ENCODE measurements at places on chromosomes 2 and 18. TPM values are rescaled to one million over a fixed set of nuclear protein-coding genes. Genes with fewer than 3 reads are reported as not detected.
A peak's percentile ranks its signal among the peaks of the same experiment; 100 is the strongest.

The CCL20 gene
- total RNA-seq = not detected

DNA sequence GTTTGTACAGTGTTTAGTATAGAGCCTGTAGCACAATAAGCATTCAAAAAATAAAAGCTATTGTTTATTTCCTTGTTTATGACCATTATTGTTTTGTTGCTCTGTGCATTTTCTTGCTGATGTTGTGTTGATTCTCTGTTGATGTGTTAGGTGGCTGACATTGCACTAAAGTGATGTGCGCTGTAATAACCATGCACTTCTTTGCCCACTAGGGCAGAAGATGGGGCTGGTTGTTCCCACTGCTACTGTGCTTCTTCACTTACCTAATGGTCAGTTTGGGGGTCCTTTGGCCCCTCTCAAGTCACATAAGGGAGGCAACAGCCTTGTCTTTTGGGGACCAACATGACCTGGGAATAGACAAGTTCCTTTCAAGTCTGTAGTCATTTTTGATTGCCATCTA is 6.0 kb downstream of the SCG2 start:
- DNase-seq = no peak

- DNase-seq = peak; percentile 34
Observed at GRCh38 chr18:79495591-79496071, 99.9 kb downstream of the NFATC1 start.

The TNS1 gene
- 3.8 TPM for total RNA-seq

- peak; percentile 82 for DNase-seq
Observed at GRCh38 chr2:172096626-172097547, 5.8 kb downstream of the DLX2 start.

- no peak for DNase-seq
Observed at GRCh38 chr2:8494589-8494988, 187.3 kb upstream of the ID2 start.

- DNase-seq = no peak
Observed at GRCh38 chr2:168566974-168567665, 111.0 kb downstream of the CERS6 start.

- no peak for DNase-seq
Observed at GRCh38 chr2:38492042-38492615, 110.6 kb downstream of the HNRNPLL start.

- DNase-seq = no peak
Observed at GRCh38 chr2:46540496-46541331, 61.3 kb downstream of the TMEM247 start.

GRCh38 chr18:62338446-62339105 is 13.5 kb downstream of the TNFRSF11A start:
- DNase-seq = peak; percentile 54

DNA sequence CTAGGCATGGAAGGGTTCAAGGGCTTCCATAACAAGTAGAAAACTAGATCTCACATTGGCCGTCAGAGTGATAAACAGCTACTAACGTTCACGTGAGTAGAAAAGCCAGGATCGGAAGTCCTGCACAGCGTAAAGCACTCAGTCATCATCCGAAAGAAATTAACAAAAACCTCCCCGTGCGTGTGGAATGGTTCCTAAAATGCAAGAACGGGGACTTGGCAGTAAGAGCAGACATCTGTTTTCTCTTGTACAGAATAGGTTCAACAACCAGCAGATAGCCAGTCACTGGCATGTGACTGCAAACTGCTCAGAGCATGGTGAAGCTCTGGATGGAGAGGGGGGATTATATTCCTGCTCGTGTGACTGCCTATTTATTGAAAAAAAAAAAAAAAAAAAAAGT is 106.9 kb upstream of the ITGB6 start:
- no peak for DNase-seq

The RPS27A gene
- 1,879 TPM for total RNA-seq

DNA sequence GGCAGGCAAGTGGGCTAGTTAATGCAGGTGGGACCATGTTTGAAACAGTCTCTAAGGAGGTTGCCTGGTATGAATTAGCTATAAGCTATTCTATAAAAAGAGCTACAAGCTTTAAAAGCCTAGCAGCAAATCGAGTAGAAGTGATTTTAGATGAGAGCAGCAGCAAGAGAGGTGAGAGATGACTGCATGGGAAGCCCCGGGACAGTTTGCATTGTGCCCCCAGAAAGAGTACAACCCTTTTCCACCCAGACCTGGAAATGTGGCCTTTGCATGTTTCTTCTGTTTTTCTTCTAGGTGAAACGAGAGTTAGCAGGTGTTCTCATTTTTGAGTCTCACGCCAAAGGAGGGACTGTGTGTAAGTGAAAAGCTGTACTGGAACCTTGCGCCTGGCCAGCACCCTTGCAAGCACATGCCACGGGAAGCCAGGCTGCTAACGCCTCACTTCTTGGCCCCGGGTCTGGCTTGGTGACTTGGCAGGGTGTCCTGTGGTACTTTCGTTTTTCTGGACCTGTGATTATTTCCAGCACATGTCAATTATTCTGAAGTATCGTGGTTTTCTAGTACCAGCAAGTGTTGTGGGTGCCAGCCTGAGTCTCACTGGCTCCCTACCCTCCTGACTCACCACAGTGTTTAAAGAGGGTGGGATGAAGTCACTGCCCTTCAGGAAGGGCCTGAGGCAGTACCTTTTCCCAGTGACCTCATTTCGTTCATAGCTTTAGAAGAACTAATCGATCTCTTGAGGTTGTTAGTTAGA is 90.3 kb upstream of the MAP3K20 start:
- DNase-seq = no peak

- DNase-seq = peak; percentile 42
Observed at GRCh38 chr2:240948086-240948485, 42.0 kb downstream of the CROCC2 start.

GRCh38 chr2:79861059-79861374 is 348.2 kb downstream of the CTNNA2 start:
- DNase-seq = no peak

The SLC39A6 gene
- total RNA-seq = 36.7 TPM

The PAX8 gene
- not detected for total RNA-seq

DNA sequence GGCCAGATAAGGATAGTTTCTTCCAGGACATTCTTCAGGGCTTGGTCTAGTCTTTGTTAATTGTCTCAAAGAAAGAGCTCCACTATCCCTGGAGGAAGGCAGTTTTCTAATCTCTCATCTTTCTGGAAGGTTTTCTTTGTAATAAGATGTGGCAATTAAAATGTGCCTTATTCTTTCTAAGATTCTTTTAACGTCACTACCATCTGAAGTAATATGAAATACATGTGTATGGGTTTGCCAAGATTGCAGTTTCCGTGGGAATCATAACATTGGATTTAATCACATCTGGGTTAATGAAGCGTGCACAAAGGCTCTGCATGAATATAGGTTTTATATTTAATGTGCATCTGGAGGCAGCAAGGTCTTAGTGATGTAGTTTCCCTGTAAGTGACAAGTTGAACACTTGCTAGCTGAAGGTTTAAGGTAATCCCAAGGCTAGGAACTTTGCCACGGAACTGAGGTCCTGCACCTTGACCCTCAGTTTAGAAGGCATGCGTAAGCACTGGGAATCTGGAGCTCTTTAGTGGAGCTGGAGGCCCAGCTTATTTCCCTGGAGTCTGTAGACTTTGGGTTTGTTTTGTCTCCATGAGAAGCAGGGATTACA is 25.7 kb downstream of the DIS3L2 start:
- no peak for DNase-seq

DNA sequence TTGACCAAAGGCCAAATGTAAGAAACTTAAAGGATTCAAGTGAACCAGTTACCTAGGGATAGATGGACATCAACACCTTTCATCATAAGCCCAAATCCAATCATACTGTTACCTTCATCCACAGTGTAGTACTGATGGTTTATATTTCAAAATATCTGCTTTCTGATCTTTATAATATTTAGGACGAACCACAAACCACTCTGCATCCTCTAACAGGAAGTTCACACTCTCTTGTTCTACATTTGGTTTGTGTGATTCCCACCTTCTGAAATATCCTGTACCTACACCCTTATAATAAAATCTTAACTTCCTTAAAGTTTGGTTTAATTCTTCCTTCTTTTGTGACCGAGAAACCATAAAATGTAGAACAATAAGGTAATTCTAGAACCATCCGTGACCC is 535.7 kb upstream of the CHAC2 start:
- no peak for DNase-seq

The SLC14A1 gene
- not detected for total RNA-seq

The ATOH8 gene
- 1.1 TPM for total RNA-seq

The SLC16A14 gene
- 2.1 TPM for total RNA-seq

- DNase-seq = no peak
Observed at GRCh38 chr18:41540237-41540871, 414.7 kb upstream of the PIK3C3 start.

GRCh38 chr2:113180131-113180946 is 6.6 kb downstream of the PSD4 start:
- DNase-seq = no peak

DNA sequence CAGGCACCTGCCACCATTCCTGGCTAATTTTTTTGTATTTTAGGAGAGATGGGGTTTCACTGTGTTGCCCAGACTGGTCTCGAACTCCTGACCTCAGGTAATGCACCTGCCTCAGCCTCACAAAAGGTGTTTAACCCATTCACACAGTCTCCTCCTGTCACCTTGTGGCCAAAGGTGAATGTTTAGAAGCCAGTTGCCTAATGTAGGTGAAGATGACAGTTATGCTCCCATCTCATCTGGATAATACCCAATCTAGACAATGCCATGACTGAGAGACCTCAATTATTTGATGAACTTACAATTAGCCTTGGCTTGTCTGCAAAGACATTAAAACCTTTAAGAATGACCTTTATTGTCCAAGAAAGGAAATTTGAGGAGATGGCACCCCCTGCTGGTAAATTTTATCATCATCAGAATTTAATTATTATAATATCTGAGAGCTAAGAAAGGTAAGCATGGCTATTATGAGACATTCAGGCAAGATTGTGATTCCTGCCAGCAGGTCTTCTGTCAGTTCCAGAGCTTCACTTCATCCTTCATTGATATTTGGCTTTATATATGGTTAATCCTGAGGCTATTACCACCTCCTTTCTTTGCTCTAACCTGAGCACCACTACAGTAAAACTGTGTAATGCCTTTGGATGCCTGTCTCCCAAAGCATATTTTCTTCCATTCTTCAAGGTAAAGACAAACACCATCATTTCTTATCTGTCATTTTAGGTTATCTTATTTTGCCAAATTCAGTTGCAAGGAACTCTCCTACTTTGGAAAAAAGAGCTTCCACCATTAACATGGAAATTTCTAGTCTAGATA is 117.6 kb downstream of the FAM124B start:
- DNase-seq = no peak

DNA sequence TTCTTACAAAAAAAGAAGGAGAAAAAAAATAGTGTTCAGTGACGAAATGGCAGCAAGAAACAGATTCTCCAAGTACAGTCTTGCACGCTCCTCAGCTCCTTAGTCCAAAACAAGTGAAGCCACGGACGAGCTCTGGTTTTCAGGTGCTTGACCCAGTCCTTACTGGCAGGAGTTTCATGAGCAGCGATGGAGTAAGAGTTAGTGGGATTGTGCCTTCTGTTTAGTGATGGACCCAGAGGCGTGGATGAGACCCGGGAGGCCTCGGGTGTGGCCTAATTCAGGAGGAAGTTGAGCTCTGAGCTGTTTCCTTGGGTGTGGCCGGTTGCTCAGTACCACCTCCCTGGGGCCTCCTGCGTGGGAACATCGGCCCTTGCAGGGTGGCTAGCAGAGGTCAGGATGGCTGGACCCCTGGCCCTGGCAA is 52.0 kb downstream of the KIF5C start:
- peak; percentile 23 for DNase-seq

GRCh38 chr2:240305369-240305962 is 130.0 kb upstream of the GPC1 start:
- DNase-seq = no peak

The GYPC gene
- 92.9 TPM for total RNA-seq

DNA sequence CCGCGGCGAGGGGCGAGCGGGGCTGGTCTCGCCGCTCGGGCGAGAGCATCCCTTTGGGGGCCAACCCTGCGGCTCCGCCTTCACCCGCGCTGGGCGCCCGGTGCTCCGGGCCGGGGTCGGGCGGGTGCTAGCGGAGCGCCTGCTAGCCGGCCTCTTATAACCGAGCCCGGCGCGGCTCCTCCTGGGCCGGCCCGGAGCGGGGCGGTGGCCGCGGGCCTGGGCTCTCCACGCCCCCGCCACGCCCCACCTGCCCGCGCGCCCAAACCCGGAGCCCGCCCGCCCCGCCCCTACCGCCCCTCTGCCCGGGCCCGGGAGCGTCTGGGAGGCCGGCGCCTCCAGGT is at the start of gene FOXI3:
TSS of gene FOXI3 (minus strand) at position 129 of the 341 bp plus-strand sequence. CDS start 158 bp downstream, outside the sequence.
- peak; percentile 92 for DNase-seq

The MYO3B gene
- 0.35 TPM for total RNA-seq

The CD207 gene
- not detected for total RNA-seq

The SPP2 gene
- total RNA-seq = not detected

GRCh38 chr2:222364285-222364895 is 60.0 kb upstream of the SGPP2 start:
- no peak for DNase-seq

The SULT1C2 gene
- 1.4 TPM for total RNA-seq

DNA sequence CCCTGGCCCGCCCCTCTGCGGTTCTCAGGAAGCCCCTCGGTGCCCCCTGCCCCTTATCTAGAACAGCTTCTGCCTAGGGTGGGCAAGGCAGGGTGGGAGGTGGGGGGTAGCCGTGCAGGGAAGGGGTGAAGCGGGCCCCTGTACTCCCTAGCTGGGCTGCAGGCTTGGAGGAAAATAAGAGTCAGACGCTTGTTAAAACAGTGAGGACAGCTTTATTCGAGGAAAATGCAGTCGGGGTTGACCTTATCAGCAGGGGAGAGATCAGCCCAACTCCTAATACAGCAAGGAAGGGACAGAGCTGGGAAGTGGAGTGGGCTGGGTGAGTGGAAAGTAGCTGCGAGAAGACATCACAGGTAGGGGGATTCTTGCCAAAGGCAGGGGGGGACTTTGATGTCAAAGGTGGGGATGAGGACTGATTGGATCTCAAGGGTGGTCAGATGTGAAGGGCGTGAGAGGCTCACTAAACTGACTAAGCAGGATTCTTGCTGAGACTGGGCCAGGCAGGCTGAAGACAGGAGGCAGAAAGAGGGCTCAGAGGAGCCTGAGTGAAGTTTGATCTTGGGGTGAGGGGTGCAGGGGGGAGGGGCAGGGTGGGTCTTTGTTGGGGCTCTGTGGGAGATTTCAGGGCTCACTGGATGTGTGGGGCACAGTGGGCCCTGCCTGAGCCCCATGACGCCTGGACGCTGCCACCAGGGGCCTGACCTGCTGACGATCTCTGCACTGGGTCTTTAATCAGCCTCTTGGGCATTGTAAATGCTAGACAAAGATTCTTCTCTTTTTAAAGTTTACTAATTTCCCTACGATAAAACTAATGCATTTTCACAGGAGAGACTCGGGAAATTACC is 29.9 kb downstream of the HPCAL1 start:
- DNase-seq = peak; percentile 67

The CDH19 gene
- total RNA-seq = not detected

The CGREF1 gene
- total RNA-seq = 1.0 TPM

- no peak for DNase-seq
Observed at GRCh38 chr18:59735269-59735860, 38.1 kb upstream of the CCBE1 start.
